ENCODE measurements at places on chromosomes 6 and 20. TPM values are rescaled to one million over a fixed set of nuclear protein-coding genes. Genes with fewer than 3 reads are reported as not detected.
A peak's percentile ranks its signal among the peaks of the same experiment; 100 is the strongest.

GRCh38 chr6:118632359-118632758 lies 19.0 kb downstream of the CEP85L start:
- no peak overlapping the region for H3K4me3 ChIP-seq
- H3K27me3 ChIP-seq, result no peaks in the 10 kb centered on the region
- H3K27ac ChIP-seq, result no peak overlapping the region

GRCh38 chr6:139588076-139588639 lies 213.7 kb upstream of the CITED2 start:
- H3K36me3 ChIP-seq, result no peaks in the 10 kb centered on the region
- no peak for DNase-seq
- peaks cover 14% of the 10 kb centered on the region for H3K4me1 ChIP-seq
- H3K4me3 ChIP-seq, result no peak overlapping the region
- H3K27ac ChIP-seq, result peak overlapping the region; percentile 40
- no peaks in the 10 kb centered on the region for H3K27me3 ChIP-seq

DNA sequence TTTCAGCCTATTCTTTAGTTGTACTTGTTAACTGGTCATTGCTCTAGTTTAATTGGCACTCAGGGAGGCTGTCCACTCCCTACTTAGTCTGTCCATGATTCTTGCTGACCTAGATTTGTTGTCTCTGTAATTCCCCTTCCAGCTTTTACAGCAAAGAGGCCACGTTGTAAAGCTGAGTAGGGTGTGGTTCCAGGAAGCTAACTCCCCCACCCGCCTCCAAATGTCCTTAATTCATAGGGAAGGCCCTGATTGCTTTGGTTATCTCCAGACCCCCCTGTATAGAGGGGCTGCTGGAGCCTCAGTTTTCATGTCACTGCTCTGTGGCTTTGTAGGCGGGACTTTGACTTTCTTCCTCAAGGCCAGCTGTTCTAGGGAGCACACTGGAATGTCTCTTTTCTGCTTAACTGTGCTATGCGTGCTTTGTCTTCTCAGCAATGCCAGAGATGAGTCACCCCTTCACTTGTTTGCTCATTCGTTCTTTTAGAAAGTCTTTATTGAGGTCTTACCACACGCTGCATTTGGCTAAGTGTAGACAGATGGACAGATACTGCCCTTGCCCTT lies 175.1 kb upstream of the JAG1 start:
- no peaks in the 10 kb centered on the region for H3K36me3 ChIP-seq
- H3K4me3 ChIP-seq, result no peak overlapping the region
- H3K4me1 ChIP-seq, result peaks cover 5% of the 10 kb centered on the region
- peak overlapping the region; percentile 76 for H3K27ac ChIP-seq
- no peak for DNase-seq

TIAM2 gene
- 10.3 TPM for total RNA-seq

GJA1 gene
- total RNA-seq, result 118 TPM

Measured in esophagus squamous epithelium (tissue), 5 donors.